Epithelial cell of umbilical artery (primary cell): ENCODE measurements at places on chromosomes 1 and 21. TPM values are rescaled to one million over a fixed set of nuclear protein-coding genes. Genes with fewer than 3 reads are reported as not detected.

Gene PKP1
- under 0.01 TPM in 1 of 2 replicates, not detected in the other for total RNA-seq

Gene PADI3
- not detected in 2 replicates for total RNA-seq

Gene CCDC17
- total RNA-seq = 0.65 and 0.76 TPM in 2 replicates

Gene CLCA4
- total RNA-seq = not detected in 2 replicates

Gene FCRL2
- total RNA-seq = not detected in 2 replicates

Gene LCE3D
- total RNA-seq = not detected in 2 replicates

Gene CASZ1
- total RNA-seq = 0.65 and 1.7 TPM in 2 replicates

Gene XPR1
- 21.9 and 22.7 TPM in 2 replicates for total RNA-seq

Gene CTSS
- 31.9 and 37.0 TPM in 2 replicates for total RNA-seq

Gene OR10J1
- not detected in 2 replicates for total RNA-seq

Gene MEGF6
- total RNA-seq = 9.9 and 19.8 TPM in 2 replicates

Gene RPF1
- total RNA-seq = 39.0 and 48.3 TPM in 2 replicates

Gene SEC16B
- total RNA-seq = 0.97 and 1.5 TPM in 2 replicates

Gene CD34
- 5.8 and 26.4 TPM in 2 replicates for total RNA-seq

Gene PTPRU
- total RNA-seq = 4.2 and 5.3 TPM in 2 replicates

Gene KPRP
- total RNA-seq = not detected in 2 replicates

Gene FGR
- 0.46 TPM in 1 of 2 replicates, not detected in the other for total RNA-seq

Gene CD5L
- not detected in 2 replicates for total RNA-seq

Gene OR2L13
- total RNA-seq = not detected in 2 replicates

Gene PPCS
- total RNA-seq = 28.7 and 40.3 TPM in 2 replicates

Gene CDCA8
- total RNA-seq = 12.0 and 15.3 TPM in 2 replicates

Gene RUNX3
- not detected in 2 replicates for total RNA-seq

Gene DENND2C
- total RNA-seq = 0.15 and 0.65 TPM in 2 replicates

Gene GBP3
- 7.9 and 8.4 TPM in 2 replicates for total RNA-seq

Gene MSH4
- under 0.01 and 0.46 TPM in 2 replicates for total RNA-seq

Gene RGS7
- 0.65 TPM in 1 of 2 replicates, not detected in the other for total RNA-seq

Gene DYNLT4
- total RNA-seq = not detected in 2 replicates

Gene LCE2A
- total RNA-seq = not detected in 2 replicates

Gene MYOG
- total RNA-seq = not detected in 2 replicates

Gene PPFIA4
- total RNA-seq = under 0.01 and 0.32 TPM in 2 replicates

Gene TRIM58
- total RNA-seq = 0.32 and 0.91 TPM in 2 replicates

Gene AKR1A1
- 172 and 201 TPM in 2 replicates for total RNA-seq

Gene RAB25
- total RNA-seq = not detected in 2 replicates

Gene LSS
- 41.3 and 73.6 TPM in 2 replicates for total RNA-seq

Gene GNG12
- 143 and 203 TPM in 2 replicates for total RNA-seq
